Bronchial epithelial cell (primary cell): ENCODE measurements at places on chromosomes 13 and 19.

GRCh38 chr13:23778002-23778652, 111.1 kb downstream of the MIPEP start:
- no peak for DNase-seq

DNA sequence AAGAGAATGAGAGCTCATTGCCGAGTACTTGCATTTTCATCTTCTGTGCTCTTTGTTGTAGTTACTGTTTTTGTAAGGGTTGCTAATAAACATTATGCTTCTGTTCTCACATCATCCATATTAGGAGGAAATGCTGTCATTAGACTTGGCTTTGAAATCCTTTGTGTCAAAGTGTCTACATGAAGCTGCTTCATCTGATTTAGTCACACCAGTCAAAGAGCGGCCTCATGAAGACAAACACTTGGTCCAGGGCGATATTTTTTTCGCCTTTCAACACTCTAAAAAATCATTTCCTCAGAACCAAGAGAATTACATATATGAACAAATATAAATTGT, 105.0 kb downstream of the SPRY2 start:
- DNase-seq: no peak

- no peak for DNase-seq
Measured at GRCh38 chr19:16461630-16462051, 10.1 kb downstream of the EPS15L1 start.

- no peak for DNase-seq
Measured at GRCh38 chr13:103698000-103698399, 631.8 kb upstream of the SLC10A2 start.

DNA sequence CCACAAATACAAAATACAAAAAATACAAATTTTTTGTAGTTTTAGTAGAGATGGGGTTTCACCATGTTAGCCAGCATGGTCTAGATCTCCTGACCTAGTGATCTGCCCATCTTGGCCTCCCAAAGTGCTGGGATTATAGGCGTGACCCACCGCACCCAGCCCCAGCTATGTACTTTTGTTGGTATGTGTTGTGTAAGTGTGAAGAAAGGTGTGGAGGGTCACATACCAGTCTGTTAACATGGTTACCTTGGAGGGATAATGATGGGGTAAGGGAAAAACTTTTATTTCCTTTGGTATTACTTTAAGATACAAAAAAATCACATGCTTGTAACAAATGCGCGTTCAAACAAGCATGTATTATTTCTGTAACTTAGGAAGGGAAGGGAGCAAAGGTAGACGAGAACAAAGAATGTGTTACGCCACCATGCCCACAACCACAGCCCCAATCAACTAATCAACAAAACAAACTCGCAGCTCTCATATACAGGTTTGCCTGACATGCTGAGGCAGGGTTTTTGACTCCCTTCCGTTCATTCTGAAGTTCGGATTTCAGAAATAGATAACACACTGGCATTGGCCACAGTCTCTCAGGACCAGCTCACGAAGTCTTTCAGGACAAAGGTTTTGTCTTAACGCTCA, 13.5 kb upstream of the VWA8 start:
- peak; percentile 95 for DNase-seq

DNA sequence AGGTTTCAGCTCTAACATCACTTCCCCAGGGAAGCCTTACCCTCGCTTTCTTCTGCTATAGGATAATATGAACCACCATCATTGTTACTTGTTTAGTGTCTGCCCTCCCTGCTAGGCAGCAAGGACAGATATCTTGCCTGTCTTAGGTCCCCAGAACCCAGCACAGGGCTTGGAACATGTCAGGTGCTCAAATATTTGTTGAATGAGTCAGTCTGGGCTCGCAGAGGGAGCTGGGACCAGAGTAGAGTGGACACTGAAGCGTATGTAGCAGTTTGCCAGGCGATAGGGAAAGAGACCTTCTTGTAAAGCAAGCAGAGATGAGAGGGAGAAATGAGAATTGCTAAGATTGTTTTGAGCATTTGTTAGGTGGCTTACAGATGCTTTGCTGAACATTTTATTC, 11.7 kb downstream of the BCKDHA start:
- peak; percentile 73 for DNase-seq

GRCh38 chr13:103788061-103788652, 721.9 kb upstream of the SLC10A2 start:
- no peak for DNase-seq

DNA sequence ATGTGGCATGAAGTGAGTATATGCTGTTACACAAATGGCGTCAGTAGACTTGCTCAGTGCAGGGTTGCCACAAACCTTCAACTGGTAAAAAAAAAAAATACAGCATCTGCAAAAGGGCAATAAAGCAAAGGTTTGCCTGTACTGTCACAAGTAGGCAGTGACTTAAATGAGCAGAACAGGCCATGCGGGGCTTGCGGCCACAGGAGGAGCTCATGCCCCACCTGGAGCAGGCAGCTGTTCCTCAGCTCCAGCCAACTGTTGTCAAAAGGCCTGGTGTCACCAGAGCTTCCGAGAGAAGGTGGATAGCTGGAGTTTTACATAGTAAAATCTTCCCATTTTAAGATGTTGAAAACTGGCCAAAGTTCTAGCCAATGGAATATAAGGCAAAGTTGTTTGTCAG, 7.7 kb downstream of the ATP7B start:
- DNase-seq: no peak

DNA sequence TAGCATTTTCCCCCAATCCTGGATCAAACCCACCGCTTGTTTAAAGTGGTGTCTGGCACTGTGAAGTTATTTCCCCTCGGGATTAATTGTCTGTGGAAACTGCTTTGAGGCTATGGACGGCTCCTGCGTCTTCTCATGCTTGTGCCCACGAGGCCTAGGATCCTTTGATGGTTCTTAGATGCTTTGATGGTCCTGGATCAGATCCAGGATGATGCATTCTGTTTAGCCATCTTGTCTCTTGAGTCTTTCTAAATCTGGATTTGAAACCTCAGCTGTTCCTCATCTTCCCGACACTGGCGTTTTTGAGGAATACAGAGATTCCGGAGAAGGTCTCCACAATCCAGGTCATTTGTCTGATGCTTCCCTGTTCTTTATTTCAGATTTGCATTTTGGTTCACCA, 36.1 kb upstream of the USP29 start:
- DNase-seq: no peak
